CD4-positive, alpha-beta T cell treated with Interleukin-17A for 4 hours (primary cell): ENCODE measurements at places on chromosomes 16 and 17.

DNA sequence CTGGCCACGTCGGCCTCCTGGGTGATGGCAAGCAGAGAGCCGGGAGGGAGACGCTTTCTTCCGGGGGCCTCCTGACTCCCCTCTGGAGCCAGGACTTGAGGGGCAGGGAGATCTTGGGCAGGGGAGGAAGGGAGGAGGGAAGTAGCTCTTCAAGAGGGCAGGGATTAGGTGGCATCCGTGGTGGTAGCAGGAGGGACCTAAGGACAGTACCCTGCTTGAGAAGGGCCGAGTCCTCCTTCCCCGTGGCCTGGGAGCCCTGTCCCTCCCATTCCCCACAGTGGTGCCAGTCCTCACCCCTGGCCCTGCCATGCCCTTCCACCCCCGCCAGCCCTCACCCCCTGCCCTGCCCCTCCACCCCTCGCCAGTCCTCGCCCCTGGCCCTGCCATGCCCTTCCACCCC lies 12.6 kb downstream of the TAX1BP3 start:
- DNase-seq = no peak

DNA sequence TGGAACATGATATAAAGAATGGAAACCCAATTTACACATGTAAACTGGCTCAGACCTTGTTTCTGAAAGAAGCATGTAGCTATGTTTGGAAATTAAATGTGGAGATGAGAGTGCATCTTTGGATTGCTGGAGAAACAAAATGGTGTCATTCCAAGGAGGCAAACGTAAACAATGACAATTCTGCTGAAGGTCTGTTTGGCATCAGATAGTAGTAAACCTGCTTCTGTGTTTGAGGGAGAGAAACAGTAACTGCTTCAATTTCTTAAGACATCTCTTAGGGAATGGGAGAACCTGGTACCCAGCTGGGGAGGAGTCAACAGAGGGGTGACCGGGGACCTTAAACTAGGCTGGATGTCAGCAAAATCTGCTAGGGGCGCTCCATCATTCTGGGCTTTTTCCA lies 23.5 kb downstream of the GPRC5B start:
- DNase-seq = no peak

GRCh38 chr16:14002416-14002990 lies 68.6 kb upstream of the MRTFB start:
- no peak for DNase-seq

- DNase-seq = no peak
Measured at GRCh38 chr17:38415250-38416194, 12.7 kb upstream of the ARHGAP23 start.

GRCh38 chr16:13029786-13030185 lies 128.4 kb downstream of the SHISA9 start:
- no peak for DNase-seq

DNA sequence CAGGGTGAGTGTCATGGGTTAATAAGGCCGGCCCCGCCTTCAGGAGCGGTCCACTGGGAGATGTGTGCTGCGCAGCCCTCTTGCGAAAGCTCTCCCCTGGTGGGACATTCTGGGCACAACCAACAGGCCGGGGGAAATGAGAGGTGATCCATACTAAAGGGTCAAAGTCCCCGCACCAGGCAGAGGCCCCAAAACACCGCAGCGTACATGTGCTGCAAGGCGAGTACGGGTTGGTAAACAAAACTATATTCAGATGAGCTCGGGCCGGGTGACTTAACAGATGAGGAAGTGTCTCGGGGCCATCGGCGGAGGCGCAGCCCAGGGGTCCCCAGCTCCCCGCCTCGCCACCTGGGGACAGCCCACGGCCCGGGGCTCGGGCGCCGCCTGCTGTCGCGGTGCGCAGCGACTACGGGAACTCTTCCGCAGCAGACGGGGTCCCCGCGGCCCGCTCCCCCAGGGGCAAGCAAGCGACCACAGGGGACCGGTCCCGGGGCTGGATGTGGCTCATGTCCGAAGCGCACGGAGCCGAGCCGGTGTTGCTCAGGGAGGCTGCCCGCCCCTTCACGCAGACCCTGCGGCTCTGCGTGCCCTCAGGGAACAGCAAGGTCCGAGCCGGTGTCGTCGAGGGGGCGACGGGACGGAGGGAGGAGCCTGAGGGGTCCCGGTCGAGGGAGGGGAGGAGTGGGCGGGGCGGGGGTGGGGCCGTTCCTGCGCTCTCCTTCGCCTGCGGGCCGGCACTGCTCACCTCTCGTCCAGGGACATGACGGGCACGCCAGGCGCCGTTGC lies at the start of gene RAB37:
TSS of gene RAB37 (plus strand) at position 744 of the 786 bp plus-strand sequence. CDS start at position 761, 17 bp downstream.
- DNase-seq = peak; percentile 71
